ENCODE measurements at places on chromosomes 2 and 18.

DNA sequence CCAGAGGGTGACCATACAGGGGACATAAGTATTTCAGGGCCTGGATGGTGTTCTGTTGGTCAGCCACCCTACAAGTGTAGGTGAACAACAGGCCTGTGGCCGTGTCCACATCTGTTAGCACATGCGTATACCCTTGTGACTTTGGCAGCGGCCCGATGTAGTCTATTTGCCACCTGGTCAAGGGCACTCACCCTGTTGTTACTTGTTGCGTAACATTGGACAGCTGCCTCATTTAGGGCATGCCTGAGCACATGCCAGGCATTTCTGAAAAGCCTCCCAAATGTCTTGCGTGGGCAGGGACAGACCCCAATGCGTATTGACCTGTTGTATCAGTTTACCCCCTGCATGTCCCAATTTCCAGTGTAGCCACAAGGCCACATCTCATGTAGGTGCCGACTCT, 235.0 kb downstream of the MBD5 start:
- DNase-seq: no peak

GRCh38 chr2:201996679-201997314, 36.9 kb upstream of the FZD7 start:
- no peak for DNase-seq

GRCh38 chr18:79952996-79953559, 1.6 kb upstream of the SLC66A2 start:
- DNase-seq: no peak

GRCh38 chr2:112293636-112294401, 18.4 kb downstream of the ZC3H6 start:
- DNase-seq: no peak

- no peak for DNase-seq
Measured at GRCh38 chr2:85611217-85611704, 605 bp downstream of the C2orf68 start.

All from stimulated activated CD8-positive, alpha-beta memory T cell treated with anti-CD3 and anti-CD28 coated beads, Interleukin-4, amount 100 ng/mL, for 24 hours (primary cell).